T47D (cell line): ENCODE measurements at places on chromosomes 7 and 10.

DNA sequence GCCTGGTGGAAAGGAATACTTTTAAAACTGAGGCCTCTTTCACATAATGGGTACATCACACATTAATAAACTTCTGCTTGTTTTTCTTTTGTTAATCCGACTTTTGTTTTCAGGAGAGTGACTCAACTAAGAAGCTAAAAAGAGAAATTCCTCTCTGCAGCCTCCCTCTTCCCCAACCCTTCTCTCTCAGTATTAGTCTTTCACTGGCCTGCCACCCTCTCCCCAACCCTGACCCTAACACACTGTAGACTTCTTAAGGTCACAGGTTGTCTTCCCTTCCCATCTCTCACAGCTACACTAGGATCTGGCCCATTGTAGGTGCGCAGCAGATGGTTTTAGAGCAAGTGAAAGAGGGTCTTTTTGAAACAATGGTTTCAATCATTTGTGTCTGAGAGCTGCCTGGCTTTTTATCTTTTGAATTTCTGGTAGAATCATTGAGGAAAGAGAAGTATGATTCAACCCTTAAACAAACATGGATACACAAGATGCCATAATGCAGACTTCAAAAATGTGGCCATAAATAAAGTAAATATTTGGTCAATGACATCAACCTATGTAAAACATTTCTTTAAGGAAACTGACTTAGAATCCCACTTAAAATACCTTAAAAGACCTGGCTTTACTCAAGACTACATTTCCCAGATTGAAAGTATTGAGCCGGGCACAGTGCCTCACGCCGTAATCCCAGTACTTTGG lies 17.9 kb upstream of the FFAR4 start:
- peak; percentile 56 for DNase-seq

- no peak for DNase-seq
Observed at GRCh38 chr7:28500138-28500537, 87.8 kb downstream of the CREB5 start.

- DNase-seq: no peak
Observed at GRCh38 chr10:104340111-104340526, 1.9 kb upstream of the ITPRIP start.

DNA sequence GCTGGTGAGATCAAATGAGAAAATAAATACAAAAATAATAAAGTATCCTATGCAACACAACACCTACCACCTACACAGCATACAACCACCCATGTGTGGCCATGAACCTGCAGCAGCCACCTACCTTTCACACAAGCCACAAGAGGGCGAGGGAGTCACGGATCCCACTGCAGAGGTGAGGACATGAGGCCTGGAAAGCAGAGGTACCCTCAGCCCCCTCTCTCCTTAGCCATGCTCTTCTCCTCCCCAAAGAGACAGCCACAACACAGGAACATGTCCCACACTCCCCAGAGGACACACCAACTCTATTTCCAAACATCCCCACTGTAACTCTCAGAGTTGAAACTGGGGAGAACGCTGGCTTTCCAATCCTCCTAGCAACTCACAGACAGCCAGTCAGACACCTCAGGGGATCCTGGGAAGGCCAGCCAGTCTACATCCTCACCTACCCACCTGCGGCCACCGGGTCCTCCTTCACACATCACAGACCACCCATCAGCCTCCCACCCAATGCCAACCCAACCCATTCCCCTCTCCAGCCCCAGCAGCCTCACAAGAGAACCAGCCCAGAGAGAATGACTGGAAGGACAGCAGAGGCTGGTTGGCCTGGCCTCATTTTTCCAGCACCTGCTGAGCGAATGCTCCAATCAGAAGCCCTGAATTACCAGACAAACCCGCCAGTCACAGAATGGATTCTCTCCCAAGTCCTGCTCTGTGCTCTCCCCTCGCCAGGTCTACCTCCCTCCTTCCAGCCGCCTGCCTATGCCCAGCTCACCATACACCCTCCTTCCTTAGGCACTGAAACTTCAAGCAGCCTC lies 18.4 kb downstream of the DLG5 start:
- DNase-seq: peak; percentile 81

- no peak for DNase-seq
Observed at GRCh38 chr10:10824591-10825148, 193.0 kb upstream of the CELF2 start.

DNA sequence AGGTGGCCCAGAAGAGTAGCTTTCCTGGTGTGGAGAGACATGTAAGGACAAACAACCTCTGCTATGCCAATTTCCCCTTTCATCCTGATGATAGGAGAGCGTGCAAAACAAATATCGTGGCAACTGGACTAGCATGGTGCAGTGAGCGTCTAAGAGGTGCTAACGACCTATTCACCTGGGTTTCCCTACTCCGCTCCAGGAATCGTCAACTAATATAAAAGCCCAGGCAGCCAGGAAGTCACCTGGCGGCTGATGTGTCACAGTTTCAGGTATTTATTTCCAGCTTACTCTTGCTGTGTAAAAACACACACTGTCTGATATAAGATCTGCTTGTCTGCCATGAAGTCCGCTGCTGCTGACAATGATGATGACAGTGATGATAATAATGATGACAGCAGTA lies 56.5 kb upstream of the EFCAB10 start:
- no peak for DNase-seq
